Thymus (tissue), 14 donors: ENCODE measurements at places on chromosomes 6 and 20.

GRCh38 chr6:79305020-79305419 is 70.5 kb upstream of the HMGN3 start:
- no peak for DNase-seq

GRCh38 chr6:140772576-140772975 is 1360.1 kb upstream of the GJE1 start:
- no peak for DNase-seq

GRCh38 chr6:12861603-12862002 is 145.0 kb downstream of the PHACTR1 start:
- DNase-seq, result no peak

GRCh38 chr6:157075549-157076450 is 247.5 kb downstream of the TMEM242 start:
- no peak for DNase-seq

DNA sequence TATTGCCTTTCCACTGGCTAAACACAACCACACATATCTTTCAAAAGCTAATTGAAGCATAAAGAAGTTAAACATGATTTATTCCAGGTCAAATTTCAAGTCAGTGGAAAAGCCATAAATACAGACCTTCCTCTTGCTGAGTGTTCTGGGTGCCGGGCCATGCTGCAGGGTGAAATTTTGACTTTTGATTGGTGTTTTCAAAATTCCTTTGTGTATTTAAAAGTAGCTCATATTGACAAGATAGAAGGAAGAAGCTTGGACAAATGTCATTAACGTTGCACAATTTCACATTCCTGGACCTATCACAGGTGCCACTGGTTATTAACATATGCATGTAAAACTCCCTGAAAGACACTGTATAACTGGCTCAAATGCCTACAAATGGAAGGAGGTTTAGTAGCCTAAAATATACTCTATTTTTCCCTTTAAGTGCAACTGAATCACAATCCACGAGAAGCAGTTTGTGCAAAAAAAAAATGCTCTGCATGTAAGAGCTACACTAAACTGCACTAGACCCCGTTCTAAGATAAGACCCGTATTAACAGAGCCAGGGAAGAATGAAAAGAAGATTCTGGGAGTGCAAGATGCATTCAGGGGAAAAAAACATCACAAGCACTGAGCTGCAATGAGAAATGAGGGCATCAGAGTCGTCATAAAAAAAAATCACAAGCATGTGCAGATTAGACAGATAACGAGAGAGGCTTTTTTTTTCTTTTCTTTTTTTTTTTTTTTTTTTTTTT is 30.4 kb downstream of the ATXN1 start:
- no peak for DNase-seq

DNA sequence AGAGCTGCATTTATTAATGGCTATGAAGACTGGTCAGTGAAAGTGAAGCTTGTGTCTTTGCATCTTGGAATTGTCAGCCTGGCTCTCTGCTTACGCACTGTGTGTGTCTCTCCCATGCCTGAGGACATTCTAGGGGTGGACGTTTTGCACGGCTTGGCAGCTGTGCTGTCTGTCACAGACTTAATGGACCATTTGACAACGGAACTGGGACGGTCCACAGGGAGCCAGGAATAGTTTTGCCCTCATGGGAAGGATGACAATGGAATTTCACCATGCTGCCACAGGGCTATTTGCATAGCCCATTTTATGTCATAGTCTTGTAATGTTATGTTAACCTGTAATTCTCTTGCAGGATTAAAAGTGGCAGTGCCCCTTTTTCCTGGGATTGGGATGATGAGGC is 44.7 kb downstream of the OR2B6 start:
- DNase-seq, result no peak

GRCh38 chr20:2142649-2143048 is 41.0 kb downstream of the STK35 start:
- DNase-seq, result no peak

DNA sequence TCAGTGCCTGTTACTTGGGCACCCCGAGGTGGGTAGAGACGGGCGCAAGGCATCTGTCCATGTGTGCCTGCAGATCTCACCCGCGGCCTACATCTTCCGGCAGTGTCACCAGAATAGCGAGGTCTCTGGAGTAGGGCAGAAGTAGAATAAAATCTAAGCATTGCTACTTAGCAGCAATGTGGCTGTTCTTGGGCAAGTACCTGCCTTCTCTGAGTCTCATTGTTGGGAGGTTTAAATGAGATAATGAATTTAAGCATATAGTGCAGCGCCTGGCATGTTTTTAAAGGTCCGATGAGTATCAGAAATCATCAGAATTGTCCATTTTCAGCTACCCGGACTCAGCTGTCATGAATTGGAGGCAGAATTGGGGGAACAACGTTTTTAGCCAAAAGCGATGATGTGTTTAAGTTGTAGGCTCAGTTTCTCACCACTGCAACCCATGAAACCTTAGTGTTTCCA is 800 bp downstream of the ABCC10 start:
- DNase-seq, result no peak

- no peak for DNase-seq
Observed at GRCh38 chr20:3820901-3821727, 767 bp downstream of the AP5S1 start.
